ENCODE measurements at places on chromosomes 2 and 18.

- DNase-seq: no peak
These were observed 2.9 kb upstream of the IGFBP5 start for GRCh38 chr2:216698293-216698692.

GRCh38 chr18:76169733-76170132 is 325.3 kb downstream of the ZNF516 start:
- DNase-seq: no peak

DNA sequence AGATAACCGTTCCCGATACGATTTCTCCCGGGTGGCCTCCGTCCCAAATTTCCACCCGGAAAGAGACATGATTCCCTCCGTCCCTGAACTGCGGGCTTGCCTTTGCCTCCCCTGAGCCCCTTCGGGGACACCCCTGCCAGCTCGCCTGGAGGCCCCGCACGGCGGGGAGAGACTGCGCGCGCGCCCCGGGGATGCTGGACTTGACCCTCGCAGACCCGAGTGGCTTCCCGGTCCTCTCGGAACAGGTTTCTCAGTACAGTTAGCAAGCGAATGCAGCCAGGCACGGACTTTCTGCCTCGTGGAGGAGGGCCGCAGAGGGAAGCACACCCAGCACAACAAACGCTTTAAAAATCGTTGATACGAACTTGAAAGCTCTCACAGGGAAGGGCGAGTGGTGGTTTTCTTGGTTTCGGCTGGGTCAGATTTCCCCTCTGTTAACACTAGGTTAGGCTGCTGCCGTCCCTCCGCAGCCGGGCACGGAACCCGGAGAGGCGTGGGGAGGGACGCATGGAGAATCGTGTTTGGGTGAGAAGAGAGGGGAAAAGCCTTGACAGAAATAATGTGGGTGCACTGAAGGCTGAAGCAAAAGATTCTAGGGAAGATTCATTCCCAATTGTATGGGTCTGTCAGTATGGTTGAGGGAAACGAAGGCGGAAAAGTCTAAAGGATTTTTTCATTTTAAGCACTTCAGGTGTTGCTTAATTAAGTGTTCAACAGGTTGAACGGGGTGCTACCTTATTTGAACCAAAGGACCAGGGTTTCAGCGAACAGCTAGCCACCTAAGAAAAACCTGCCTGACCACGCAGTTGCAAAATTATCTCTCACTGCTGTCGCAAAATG is 916 bp downstream of the TNFRSF11A start:
- DNase-seq: no peak

DNA sequence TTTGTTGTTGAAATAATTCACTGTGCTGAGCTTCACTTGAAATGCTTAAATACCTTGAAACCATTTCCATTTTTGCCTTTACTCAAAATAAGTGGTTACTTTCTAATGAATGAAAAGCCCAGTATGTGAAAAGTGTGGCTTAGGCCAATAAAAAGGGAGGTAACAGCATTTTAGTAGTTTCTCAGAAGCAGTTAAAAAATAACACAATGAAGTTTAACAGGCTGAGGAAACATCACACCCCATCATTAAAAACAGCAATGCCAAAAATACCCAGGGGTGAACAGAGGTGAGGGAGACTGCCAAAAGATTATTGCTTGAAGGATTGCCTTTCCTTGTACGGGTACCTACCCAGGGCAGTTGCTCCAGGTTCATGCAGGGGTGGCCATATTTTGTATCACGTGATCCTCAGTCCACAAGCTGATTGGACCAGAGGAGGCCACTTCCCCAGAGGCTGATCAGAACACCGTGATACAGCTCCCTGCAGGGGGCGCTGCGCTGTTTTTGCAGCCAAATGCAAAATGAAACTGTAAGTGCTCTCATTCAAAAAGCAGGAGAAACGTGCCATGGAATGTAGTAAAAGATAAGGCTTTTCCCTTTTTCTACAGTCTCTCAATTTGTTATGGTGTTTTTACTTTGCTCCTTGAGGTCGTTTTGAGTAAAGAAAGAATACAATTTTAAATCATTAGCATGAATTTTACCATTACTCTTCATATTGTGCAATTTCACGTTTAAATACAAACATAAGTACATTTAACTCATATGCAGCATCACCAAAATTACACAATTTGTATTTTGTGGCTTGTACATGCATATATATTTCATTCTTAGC is 70.2 kb upstream of the SH3BP4 start:
- DNase-seq: peak; percentile 66

- DNase-seq: no peak
These were observed 38.0 kb downstream of the DNMT3A start for GRCh38 chr2:25303633-25304236.

DNA sequence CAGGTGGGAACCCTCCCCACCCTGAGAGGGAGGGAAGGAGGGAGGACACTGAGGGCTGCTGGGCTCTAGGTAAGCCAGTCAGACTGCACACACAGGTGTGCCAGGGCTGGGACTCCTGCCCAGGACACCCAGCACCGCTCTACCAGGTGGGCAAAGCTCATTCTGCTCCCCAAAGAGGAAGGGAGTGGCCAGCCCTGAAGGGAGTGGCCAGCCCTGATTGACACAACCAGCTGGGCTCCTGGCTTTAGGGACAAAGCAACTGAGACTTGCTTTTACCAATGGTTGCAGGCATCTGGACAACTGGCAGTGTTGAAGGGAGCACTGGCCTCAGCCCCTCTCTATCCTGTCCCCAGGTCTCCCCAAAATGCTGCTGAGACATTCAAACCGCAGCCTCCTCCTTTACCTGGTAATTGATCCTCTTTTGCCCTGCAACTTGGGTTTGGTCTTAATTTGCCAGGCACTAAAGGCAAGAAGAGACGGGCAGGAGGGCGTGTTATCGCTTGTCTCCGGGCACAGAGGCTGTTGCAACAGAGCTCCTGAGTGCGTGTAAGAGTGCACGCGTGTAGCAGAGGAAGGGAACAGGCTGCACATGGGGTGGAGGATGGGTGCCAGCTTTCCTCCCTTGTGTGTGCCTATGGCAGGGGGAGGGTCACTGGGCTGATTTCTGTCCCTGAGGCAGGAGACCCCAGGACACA is 14.5 kb upstream of the FOSL2 start:
- DNase-seq: no peak

GRCh38 chr2:164879901-164880535 is 38.4 kb upstream of the COBLL1 start:
- no peak for DNase-seq

DNA sequence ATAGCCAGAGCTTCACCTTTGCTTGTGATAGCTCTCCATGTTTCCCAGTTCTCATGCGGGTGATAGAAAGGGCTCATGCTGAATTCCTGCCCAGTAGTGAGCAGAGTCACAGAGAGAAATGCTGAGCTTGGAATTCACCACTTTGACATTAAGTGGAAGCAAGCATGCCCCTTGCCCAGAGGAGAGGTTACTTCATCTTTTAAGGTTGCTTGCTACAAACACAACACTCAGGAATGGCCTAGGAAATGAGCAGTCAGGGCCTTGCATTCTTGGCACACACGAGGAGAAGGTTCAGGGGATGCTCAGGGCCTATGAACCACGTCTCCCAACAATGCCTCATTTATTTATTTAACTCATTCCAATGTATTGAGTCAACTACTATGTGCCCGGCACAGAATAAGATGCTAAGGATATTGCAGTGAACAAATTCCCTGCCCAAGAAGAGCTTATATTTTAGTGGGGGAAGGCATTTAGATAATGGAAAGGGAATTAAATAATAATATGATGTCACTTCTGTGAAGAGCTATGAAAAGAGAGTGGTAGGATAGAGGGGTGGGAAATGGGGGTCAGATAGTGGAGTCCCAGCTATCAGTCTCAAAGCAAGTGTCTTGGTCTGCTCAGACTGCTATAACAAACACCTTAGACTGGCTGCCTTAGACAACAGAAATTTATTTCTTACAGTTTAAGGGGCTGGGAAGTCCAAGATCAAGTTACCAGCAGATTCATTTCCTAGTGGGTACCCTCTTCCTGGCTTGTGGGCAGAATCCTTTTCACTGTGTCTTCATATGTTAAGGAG is 42.1 kb downstream of the DDX18 start:
- peak; percentile 78 for DNase-seq

GRCh38 chr18:22678486-22678885 is 254.6 kb upstream of the RBBP8 start:
- DNase-seq: no peak

- no peak for DNase-seq
These were observed 339.1 kb upstream of the GALNT5 start for GRCh38 chr2:156918410-156918809.

GRCh38 chr18:23631746-23632145 is 31.0 kb downstream of the ANKRD29 start:
- no peak for DNase-seq

- DNase-seq: no peak
These were observed 411 bp downstream of the RNASEH1 start for GRCh38 chr2:3557639-3558204.

- no peak for DNase-seq
These were observed 935.7 kb upstream of the FAM98A start for GRCh38 chr2:34534761-34535160.

GRCh38 chr2:24973812-24974211 is 2.1 kb upstream of the DNAJC27 start:
- DNase-seq: no peak

DNA sequence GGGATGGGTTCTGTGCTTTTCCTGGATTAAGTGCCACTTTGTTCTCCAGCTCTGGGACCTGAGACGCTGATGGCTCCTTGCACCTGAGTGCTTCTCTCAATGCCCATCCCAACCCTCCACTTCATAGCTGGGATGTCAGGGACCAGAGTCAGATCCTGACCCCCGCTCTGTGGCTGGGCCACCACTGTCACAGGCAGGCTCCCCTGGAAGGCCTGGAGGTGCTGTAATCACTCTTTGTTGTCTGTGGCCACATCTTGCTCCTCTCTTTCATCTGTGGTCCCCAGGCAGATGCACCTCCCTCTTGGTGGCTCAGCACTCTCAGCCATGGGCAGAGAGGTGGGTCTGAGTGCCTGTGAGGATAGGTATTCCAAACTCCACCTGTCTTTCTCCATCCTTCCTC is 62.4 kb downstream of the CAPN13 start:
- no peak for DNase-seq

DNA sequence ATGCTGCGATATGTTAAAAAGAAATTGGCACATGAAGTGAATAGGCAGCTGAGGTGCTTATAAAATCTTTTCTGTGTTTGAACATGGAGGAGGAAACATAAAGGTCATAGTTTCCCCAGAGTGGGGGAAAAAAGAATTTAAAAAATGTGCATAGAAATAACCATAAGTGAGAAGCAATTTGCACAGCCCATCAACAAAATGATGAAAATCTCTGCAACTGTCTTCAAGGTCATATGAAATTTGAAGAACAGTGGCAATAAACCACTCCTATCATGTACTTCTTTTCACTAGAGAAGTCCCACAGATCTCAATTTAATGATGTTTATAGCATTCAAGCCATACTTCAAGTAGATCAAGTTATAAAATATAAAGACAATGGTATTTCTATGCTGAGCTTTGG is 46.7 kb upstream of the ZNF804A start:
- no peak for DNase-seq

- DNase-seq: no peak
These were observed 79.3 kb upstream of the CD28 start for GRCh38 chr2:203626952-203627681.

- DNase-seq: no peak
These were observed 86.0 kb downstream of the CDC42EP3 start for GRCh38 chr2:37585295-37585908.

- no peak for DNase-seq
These were observed 3.6 kb downstream of the ARID5A start for GRCh38 chr2:96540136-96540535.

- no peak for DNase-seq
These were observed 26.1 kb downstream of the MPHOSPH10 start for GRCh38 chr2:71156573-71156972.

DNA sequence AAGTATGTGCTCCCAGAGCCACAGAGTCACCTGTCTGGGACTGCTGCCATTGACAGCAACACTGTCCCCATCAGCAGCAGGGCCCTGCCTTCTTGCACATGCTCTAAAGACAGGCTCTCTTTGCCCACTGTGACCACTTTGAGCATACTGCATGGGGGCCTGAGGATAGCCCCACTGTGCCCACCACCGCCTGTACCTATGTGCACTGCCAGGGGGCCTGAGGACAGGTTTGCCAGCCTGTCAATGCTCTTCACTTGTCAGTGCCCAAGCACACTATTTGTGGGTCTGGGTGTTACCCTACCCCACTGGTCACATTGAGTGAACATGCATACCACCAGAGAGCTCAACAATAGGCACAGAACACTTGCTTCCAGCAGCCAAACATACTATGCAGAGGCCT is 1137.0 kb upstream of the FANCL start:
- DNase-seq: no peak

GRCh38 chr2:241019441-241020139 is 21.2 kb downstream of the SNED1 start:
- DNase-seq: no peak

GRCh38 chr2:77314721-77315120 is 207.5 kb downstream of the LRRTM4 start:
- no peak for DNase-seq

- no peak for DNase-seq
These were observed 116.0 kb downstream of the ABCA12 start for GRCh38 chr2:215022418-215022817.

- no peak for DNase-seq
These were observed 65.9 kb downstream of the EDAR start for GRCh38 chr2:108923019-108923700.

GRCh38 chr2:109174626-109175349 is 45.8 kb downstream of the SH3RF3 start:
- no peak for DNase-seq

- peak; percentile 10 for DNase-seq
These were observed 79.9 kb upstream of the OTOS start for GRCh38 chr2:240220371-240220770.

DNA sequence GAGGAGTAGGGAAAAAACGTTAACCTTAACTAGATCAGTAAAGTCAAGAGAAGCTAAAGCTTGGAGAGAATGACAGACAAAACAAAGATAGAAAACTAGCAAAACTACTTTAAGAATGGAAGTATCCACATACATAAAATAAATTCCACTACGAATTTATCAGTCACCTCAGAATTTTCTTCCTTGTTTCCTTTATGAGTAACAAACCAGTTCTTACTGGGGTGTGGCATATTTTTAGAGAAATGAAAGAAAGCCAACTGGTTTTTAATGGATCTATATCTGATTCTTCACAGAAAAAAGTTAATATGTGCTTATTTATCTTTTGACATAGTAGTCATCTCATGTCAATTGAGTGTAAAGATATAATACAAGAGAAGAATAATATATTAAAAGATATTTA is 2033.7 kb upstream of the CELF4 start:
- DNase-seq: no peak

GRCh38 chr2:166115589-166115988 is 12.2 kb downstream of the SCN1A start:
- DNase-seq: no peak

DNA sequence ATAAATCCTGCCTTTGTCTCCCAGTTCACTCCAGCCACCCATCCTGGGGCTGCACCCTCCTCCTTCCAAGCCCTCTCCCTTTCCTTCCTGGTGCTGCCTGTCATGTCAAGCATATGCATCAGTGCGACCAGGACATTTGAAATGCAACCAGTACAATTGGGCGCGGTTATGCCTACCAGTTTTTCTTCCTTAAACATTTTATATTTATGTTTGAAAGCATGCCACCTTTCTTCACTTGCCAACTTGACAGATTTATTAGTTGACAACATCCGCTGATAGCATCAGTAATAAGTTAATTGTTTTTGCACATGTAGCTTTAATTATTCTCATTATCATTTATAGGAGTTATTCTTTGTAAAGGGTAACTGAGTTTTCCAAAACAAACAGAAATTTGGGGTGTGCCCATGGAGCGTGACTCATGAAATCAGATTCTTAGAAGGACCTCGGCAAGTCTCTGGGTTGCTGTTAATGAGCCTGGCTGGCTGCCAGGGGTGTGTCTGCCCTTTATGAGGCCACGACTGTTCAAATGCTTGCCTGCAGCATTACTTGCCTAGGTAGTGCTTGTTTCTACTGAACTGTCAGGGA is 32.8 kb upstream of the IL1B start:
- DNase-seq: no peak

GRCh38 chr2:29022679-29023078 is 41.6 kb downstream of the TOGARAM2 start:
- DNase-seq: no peak

All from 8988T (cell line).